ENCODE measurements at places on chromosomes 13 and 19.

DNA sequence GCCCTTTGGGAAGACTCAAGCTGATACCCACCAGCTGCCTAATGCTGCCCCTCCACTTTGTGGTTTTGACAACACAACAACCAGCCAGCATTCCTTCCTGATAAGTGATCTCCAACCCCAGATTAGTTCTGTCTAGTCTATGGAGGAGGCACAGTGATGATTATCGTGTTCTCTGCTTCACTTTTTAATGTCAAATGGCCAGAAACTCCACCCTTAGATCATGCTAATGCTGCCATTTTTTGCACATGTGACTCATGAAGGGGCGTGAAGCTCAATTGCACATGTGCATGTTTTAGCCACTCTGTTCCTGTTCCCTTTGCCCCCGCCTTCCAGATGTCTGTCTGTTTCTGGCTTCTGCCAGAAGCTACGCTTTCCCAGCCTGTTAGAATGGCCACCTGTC lies 199.8 kb downstream of the COG6 start:
- DNase-seq, result no peak

- DNase-seq, result no peak
Measured at GRCh38 chr13:113460599-113460998, 7.3 kb upstream of the ADPRHL1 start.

DNA sequence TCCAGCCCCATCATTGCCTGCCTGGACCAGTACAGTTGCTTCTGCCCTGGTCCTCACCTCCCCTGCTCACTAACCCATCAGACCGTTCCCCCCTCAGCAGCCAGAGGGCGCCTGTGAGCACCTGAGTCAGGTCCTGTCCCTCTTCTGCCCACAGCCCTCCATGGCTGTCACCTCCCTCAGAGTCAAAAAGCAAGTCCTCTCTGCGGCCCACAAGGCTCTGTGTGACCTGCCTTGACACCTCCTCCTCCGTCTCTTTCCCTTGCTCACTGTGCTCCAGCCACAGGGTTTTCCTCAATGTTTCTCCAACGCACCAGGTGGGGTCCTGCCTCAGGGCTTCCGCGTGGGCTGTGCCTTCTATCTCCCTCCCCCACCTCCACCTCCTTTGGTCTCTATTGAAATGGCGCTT lies 29.4 kb upstream of the PTPRS start:
- no peak for DNase-seq

DNA sequence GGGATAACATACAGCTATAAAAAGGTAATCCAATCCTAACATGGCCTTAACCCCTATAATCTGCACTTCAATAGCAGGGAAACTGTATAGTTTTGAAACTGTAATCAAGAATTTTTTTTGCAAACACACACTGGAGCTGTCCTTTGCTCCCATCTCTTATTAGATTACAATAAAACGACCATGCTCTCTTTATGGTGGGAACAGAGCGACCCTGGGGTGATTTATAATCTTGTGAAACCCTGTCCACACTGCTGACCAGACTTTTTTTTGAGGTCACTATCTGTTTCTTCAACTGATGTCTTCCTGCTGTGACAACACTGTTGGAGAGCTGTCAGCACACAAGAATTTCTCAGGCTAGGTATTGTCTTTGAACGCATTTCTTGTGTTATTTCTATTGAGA lies 35.3 kb downstream of the DACH1 start:
- DNase-seq, result no peak

GRCh38 chr13:94176561-94176960 lies 302.9 kb downstream of the DCT start:
- DNase-seq, result no peak

Measured in chondrocyte (in vitro differentiated cells).